ENCODE measurements at places on chromosomes 5 and 9. TPM values are rescaled to one million over a fixed set of nuclear protein-coding genes. Genes with fewer than 3 reads are reported as not detected.

MLANA gene
- not detected for total RNA-seq

DNA sequence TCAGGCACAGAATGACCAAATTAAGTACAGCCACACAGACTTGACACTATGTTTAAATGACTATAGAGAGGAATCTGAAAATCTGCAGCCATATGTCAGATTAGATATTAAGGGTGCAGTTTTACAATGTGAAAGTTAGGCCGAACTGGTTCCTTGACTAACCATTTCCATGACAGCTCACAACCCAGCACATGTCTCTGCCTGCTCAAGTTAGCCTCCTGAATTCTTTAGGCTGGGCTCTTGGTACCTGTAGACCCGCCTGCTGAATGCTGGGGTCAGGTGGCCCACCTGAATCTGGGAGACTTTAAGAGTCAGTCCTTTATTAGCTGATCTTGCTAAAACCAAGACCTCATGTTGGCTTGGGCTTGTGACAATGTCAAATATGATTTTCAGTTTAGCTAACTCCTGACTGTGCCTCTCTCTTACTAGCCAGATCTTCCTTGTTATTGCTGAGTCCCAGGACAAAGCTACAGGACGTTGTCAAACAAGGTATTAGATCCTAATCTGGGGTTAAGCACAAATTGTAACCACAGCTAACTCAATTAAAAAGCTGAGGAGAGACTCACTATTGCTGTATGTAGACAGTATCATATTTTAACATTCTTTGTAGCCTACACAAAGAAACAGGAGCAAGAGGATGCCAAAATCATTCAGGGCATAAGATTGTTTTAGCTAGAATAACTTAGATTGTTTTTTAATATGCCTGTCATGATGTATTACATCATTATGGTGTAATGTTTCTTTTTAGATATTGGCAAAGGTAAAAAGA lies 490.9 kb downstream of the SEMA5A start:
- H3K4me3 ChIP-seq, result no peak overlapping the region
- H3K4me1 ChIP-seq, result peaks cover 6% of the 10 kb centered on the region
- DNase-seq, result no peak
- no peak overlapping the region for H3K27ac ChIP-seq
- H3K27me3 ChIP-seq, result no peaks in the 10 kb centered on the region
- no peaks in the 10 kb centered on the region for H3K36me3 ChIP-seq

DNA sequence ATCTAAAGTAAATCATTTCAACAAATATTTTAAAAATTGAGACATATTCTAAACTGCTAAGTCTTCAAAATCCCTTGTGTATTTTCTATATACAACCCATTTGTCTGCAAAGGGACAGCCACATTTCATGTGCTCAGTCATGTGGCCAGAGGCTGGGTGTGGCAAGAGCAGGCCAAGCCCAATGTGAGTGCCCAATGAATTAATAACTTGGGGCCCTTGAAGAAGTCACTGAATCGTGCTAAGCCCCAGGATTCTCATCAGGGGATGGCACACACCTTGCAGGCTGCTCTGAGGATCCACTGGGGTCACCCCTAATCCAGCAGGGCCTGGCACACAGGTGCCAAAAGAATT lies 78.2 kb upstream of the SMIM23 start:
- no peak for DNase-seq
- no peaks in the 10 kb centered on the region for H3K36me3 ChIP-seq
- no peaks in the 10 kb centered on the region for H3K27me3 ChIP-seq
- no peak overlapping the region for H3K4me3 ChIP-seq
- no peak overlapping the region for H3K27ac ChIP-seq

MAST4 gene
- total RNA-seq, result 86.3 TPM

GRCh38 chr5:113264046-113264445 lies 170.7 kb downstream of the TSSK1B start:
- H3K4me3 ChIP-seq, result no peak overlapping the region
- H3K27ac ChIP-seq, result no peak overlapping the region
- peaks cover 18% of the 10 kb centered on the region for H3K4me1 ChIP-seq
- H3K27me3 ChIP-seq, result no peaks in the 10 kb centered on the region
- DNase-seq, result no peak

DNA sequence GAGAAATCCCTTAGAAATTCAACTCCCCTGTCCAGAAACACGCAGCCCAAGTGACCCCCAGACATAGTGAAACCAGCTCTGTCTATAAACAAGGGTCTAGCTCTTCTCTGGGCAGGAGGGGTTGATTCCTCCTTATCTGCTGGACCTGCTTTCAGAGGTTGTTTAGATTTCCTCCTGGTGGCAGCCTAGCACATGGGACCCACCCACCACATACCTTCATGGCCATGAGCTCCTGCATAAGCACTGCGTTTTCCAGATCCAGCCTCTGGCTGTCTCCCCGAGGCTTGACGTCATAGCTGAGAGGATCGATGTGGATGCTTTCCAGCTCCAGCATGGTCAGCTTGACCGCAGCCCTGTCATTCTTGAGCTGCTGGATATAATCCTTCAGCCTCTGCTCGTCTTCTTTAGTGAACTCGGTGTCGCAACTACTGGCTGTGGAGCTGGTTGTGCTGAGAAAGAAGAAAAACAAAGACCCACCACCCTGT lies 77.0 kb downstream of the DCP2 start:
- peak; percentile 71 for DNase-seq
- H3K36me3 ChIP-seq, result no peaks in the 10 kb centered on the region
- H3K4me1 ChIP-seq, result peaks cover 6% of the 10 kb centered on the region
- H3K4me3 ChIP-seq, result no peak overlapping the region
- no peaks in the 10 kb centered on the region for H3K27me3 ChIP-seq
- peak overlapping the region; percentile 20 for H3K27ac ChIP-seq

FGFR4 gene
- total RNA-seq, result 25.6 TPM

GRCh38 chr9:136342181-136343120 lies 15.1 kb downstream of the GPSM1 start:
- peak; percentile 81 for DNase-seq
- peak overlapping the region; percentile 39 for H3K4me3 ChIP-seq
- H3K4me1 ChIP-seq, result peaks cover 4% of the 10 kb centered on the region
- no peaks in the 10 kb centered on the region for H3K27me3 ChIP-seq
- H3K27ac ChIP-seq, result peak overlapping the region; percentile 54

RLN2 gene
- total RNA-seq, result 0.80 TPM

DNA sequence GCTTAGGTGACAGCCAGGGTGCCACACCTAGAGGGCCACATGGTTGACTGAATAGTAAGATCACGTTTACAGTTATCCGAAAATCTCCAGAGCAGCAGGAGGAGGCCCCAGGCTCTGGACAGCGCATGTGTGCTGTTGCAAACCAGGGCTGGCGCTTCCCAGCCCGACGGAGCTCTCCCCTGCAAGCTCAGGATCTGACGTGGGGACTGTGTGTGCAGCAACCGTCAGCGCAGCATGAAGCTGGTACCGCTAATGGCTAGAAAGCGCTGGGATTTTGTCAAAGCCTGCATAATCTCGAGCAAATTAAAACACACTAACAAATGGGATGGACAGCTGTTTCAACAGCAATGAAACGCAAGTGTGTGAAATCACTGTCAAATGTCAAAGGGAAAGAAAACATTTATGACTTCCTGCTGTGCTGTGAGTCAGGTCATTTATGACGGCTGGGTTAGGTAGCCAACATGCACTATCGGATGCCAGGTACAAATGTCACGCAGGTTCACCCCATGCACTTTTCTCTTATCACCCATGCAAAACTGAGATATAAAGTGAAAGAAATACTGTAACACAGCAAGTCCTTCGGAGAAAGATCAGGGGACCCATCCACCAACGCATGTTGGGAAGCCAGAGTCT lies 7.5 kb downstream of the SURF4 start:
- peaks cover 11% of the 10 kb centered on the region for H3K4me1 ChIP-seq
- H3K27ac ChIP-seq, result no peak overlapping the region
- H3K36me3 ChIP-seq, result no peaks in the 10 kb centered on the region
- no peak for DNase-seq
- H3K27me3 ChIP-seq, result no peaks in the 10 kb centered on the region

DNA sequence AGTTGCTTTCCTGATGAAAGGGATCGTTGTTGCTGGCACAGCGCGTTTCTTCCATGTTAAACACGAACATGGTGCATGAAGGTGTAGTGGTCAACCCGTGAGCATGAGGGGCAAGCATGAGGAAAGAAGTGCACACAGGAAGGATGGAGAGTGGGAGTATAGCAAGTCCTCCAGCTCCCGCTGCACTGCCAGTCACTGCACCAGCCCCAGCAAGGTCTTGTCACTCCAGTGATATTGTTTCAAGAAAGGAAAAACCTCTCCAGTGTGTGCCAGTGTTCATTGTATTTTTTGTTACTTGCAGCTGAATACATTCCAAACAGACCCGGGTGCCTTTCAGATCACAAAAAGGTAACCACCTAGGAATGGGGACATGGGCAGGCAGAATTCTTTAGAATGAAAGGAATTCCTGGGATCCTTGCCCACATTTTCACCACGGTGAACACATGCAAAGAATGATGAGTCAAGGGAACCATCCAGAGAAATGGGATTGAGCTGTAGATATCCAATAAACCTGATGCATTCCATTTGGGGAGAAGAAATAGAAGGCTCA lies 186.3 kb downstream of the AOPEP start:
- H3K4me1 ChIP-seq, result peaks cover 7% of the 10 kb centered on the region
- H3K36me3 ChIP-seq, result no peaks in the 10 kb centered on the region
- DNase-seq, result peak; percentile 11
- H3K4me3 ChIP-seq, result no peak overlapping the region

All from ovary (tissue), 10 donors.